ENCODE measurements at places on chromosomes 7 and 10.

- DNase-seq = peak; percentile 6
These were observed 94.0 kb downstream of the SLC37A3 start for GRCh38 chr7:140304191-140304799.

DNA sequence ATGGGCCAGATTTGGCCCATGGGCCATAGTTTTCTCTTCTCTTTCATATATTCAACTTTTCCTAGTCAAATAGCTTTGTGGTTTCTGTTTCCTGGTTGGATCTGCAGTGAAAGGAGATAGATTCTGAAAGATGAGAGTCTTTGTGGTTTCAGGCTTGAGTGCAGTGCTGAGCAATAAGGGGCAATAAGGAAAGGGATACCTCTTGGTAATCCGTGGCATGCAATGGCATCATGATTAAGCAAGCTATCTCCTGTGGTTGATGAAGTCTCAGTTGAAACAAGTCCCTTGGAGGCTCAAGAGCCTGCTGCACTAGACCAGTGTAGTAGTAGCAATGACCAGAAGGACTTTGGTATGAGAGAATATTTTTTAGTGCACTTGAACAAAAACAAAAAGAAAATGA lies 187.7 kb upstream of the CNTNAP2 start:
- no peak for DNase-seq

DNA sequence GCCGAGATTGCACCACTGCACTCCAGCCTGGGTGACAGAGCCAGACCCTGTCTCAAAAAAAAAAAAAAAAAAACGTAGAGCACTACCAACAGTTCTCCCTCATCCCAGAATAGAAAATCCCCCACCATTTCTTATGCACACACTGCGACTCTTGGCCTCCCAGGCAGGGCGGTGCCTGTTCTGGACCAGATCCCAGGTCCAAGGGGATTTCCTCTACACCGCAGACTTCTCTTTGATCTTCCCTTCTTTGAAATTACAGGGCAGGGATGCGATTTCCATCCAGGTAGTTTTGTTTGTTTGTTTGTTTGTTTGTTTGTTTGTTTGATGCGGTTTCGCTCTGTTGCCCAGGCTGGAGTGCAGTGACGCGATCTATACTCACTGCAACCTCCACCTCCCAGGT lies 91.8 kb downstream of the SEPTIN14 start:
- no peak for DNase-seq

DNA sequence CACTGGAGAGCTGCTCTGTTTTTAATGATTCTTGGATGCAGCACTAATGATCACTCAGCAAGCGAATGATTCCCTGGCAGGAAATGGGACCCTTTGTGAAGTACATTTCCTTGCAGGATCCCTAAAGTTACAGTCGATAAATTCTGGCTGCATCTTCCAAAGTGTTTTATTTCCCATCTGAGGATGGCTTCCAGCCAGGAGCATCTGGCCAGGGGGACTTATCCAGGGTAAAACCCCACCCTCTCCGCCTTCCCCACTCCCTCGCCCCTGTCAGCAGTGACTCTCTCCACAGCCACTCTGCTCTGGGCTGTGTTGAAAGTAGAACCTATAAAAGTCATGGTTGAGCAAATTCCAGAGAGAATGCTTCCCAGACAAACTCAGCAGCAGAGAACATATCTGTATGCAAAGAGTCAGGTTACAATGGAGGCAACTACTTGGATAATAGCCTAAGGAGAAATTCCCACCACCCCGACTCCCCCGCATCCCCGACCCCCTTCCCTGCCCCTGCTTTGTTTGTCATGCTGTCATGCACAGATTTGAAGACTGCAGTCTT lies 111.0 kb upstream of the ANLN start:
- peak; percentile 58 for DNase-seq

Measured in SK-N-MC (cell line).